ENCODE measurements at places on chromosomes 6 and 20. TPM values are rescaled to one million over a fixed set of nuclear protein-coding genes. Genes with fewer than 3 reads are reported as not detected.

DNA sequence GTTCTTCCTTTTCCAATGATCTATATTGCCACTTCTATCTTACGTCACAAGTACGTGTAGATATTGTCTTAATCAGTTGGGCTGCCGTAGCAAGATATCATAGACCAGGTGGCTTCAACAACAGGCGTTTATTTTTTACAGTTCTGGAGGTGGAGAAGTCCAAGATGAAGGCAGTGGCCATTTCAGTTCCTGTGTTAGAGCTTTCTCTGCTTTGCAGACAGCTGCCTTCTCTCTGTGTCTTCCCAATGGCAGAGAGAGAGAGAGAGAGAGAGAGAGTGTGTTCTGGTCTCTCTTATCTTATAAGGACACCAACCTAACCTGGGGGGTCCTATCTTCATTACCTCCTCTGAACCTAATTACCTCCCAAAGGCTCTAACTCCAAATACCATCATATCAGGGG, 8.3 kb downstream of the HSF2 start:
- DNase-seq, result no peak

DNA sequence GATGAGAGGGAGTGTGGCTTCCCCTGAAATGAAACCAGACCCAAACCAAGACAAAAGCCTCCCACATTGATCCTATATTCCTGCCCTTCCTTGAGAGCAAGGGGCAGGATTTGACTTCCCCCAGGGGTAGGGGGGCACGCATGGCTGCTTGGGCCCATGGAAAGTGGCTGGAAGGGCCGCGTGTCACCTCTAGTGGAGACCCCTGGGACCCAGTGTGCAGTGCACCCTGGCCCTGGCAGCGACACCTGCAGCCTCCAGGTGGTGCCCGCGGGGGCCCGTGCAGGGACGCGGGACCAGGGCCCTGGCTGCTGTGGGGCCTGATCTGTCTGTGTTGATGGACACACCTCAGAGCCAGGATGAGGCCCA, 18.0 kb upstream of the SLCO4A1 start:
- no peak for DNase-seq

- no peak for DNase-seq
Observed at GRCh38 chr6:105733556-105734162, 330.8 kb upstream of the PREP start.

DNA sequence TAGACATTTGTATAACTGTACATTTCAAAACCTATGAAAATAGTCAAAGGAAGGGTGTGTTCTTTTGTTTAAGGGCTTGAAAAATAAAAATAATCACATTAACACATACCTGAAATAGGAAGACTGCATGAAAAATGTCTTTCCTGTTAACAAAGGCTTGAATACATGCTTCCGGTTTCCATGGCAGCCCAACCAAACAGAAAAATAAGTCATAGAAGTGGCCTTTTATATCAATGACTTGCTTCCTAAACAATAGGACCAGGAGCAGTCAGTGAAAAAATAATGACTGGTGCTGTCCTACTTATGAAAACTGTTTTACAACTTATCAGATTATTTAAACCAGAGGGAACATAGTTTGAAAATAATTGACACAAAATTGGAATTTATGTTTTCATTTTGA, 412.6 kb upstream of the PLCB4 start:
- no peak for DNase-seq

- DNase-seq, result no peak
Observed at GRCh38 chr6:90343576-90343975, 46.9 kb upstream of the BACH2 start.

- no peak for DNase-seq
Observed at GRCh38 chr20:38215194-38216182, 45.0 kb downstream of the KIAA1755 start.

DNA sequence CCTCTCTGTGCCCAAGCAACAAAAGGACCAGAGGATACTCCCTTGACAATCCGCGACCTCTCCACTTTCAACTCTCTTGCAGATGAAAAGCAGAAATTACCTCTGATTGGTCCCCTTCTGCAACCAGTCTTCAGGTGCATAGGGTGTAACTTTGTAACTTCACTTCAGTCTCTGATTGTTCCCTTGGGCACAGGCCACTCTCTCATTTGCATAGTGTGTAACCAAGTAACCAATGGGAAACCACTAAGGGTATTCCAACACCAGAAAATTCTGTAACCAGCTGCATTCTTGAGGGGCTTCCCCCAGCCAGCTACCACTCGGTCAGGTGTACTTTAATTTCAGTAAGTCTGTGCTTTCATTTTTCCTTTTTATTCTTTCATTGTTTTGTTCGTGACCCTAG, 4.4 kb upstream of the RAET1L start:
- DNase-seq, result no peak

DNA sequence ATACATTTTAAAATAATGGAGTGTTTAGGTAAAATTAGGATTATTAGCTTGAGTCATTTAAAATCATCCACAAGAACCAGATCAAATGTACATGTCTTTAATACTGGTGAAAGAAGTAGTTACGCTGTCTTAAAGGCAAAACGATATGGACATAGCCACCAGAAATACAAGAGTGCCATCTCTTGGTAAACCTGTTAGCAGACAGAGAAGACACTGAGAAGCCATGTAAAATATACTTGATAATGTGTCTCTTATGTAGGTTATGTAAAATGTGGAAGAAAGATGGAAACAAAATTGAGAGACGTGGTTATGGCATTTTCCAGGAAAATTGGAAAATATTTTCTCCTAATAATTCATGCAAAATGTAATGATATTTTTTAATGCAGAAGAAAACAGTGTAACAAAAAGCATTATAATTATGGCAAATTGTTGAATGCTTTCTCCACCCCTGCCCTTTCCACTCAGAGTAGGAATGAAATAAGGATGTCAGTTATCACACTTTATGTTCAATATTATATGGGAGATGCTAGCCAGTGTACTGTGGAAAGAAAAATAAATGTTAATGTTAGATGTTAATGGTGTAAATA, 12.2 kb upstream of the SLC17A2 start:
- no peak for DNase-seq

- DNase-seq, result no peak
Observed at GRCh38 chr6:110449541-110449895, 26.9 kb downstream of the SLC22A16 start.

The WFDC12 gene
- polyA plus RNA-seq, result 0.35 TPM

The EDN3 gene
- not detected for polyA plus RNA-seq

The JARID2 gene
- 5.6 TPM for polyA plus RNA-seq

Data from foreskin keratinocyte (primary cell).